Activated CD4-positive, alpha-beta T cell treated with anti-CD3 and anti-CD28 coated beads for 1 hour (primary cell): ENCODE measurements at places on chromosomes 1 and 21.
A peak's percentile ranks its signal among the peaks of the same experiment; 100 is the strongest.

DNA sequence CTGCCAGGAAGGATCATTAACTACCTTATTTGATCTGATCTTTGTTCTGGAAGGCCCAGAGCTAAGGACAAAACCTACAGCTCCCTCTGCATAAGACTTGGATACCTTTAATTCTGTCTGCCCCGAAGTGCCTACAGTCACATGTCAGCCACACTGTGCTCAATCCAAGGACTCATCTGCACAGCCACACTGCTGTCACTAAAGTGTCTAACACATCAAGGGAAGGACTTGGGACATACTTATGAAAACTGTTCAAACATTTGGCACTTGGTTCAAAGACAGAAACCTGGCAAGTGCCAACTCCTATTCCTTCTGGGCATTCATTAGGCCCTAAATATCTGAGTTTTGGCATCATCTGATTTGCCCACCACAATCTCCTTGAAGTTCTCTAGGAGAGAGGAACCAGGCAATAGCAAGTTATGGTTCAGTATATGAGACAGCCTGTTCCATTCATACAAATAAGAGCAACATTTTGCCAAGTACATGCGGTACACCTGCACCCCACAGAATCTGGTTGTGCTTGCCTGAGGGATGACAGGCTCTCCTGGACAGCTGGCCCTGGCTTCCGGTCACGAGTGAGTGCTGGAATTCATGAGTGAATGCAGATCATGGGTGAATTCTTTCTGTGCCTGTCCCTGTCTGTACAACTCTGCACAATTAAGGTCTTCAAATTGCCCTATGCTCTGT, 105.9 kb downstream of the KCNK1 start:
- DNase-seq = no peak

DNA sequence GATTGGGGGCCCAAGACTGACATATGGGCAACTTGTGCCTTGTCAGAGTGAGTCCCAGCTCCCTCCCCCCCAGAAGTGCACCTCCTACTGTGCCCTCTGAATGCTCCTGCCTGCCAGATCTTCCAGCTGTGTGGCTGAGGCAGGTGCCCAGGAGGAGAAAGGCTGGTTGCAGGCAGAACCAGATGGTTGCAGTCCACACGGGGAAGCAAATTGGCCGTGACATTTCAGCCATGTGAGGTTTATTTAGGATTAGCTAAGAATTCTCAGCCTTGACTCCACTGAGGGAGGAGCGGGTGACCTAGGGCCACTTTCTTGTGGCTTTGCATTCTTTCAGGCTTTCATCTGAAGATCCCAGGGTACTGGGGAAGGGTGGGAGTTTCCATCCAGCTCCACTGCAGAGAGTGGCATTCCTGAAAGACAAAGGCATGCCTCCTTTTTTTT, 33.8 kb downstream of the PEX14 start:
- DNase-seq = no peak

DNA sequence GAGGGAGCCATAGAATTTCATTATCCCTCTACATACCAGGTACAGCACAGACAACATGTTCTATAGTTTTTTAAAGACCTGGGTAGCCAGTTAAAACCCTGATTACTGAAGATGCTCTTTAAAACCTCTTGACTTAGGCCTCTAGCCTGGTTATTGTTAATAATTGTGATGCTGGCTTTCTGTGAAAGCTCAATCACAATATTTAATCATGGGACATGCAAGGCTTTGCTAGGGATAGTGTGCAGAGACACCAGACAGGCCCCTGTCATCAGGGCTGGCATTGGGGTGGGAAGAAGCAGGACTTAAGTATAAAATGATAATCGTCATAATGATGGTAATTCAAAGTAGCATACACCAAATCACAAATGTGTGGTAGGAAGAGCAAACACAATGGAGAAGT, 274.4 kb downstream of the PTBP2 start:
- no peak for DNase-seq

DNA sequence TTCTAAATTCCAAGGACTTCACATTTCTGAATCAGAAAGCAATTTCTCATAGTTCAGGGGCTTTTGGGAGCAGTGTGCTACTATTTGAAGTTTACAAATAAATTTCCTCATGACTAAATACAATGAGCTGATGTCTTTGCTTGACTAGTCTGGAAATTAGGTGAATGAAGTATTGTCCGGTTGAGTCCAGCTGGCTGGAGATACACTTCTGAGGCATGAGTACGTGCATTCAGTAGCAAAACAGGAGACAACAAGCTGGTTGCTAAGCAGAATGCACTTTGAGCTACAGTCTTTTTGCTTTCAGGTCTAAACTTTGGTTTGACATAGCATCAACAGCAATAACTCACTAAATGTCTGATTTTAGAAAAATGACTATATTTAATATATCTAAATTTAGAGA, 27.1 kb downstream of the ZNHIT6 start:
- DNase-seq = no peak

DNA sequence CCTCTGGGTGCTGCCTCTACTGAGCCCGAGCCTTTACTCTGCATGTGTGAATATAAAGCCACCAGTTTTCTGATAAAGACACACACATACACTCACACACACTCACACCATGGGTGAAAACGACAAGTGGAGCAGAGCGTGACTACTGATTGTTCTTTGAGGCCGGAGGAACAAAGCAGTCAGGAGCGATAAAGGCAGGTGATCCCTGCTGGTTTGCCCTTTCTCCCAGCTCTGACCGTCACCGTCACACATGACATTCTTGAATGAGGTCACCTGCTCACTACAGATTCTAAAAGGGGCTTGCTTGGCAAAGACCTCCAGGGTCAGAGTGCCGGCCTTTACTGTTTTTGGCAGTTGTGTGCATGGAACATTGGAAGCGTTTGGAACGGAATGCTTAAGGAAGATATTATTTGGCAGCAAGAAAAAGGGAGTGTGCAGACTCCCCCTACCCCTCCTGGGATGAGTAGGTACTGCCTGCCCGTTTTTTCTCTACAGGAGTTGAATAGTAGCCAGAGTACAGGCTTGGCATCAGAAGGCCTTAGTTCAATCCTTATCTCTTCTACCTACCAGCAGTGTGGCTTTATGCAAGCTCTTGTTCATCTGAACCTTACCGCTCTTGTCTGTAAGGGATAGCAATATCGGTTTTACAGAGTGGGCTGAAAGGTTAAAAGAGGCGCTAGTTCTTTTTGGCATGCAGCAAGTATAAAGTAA, 79.7 kb downstream of the PBX1 start:
- DNase-seq = no peak

DNA sequence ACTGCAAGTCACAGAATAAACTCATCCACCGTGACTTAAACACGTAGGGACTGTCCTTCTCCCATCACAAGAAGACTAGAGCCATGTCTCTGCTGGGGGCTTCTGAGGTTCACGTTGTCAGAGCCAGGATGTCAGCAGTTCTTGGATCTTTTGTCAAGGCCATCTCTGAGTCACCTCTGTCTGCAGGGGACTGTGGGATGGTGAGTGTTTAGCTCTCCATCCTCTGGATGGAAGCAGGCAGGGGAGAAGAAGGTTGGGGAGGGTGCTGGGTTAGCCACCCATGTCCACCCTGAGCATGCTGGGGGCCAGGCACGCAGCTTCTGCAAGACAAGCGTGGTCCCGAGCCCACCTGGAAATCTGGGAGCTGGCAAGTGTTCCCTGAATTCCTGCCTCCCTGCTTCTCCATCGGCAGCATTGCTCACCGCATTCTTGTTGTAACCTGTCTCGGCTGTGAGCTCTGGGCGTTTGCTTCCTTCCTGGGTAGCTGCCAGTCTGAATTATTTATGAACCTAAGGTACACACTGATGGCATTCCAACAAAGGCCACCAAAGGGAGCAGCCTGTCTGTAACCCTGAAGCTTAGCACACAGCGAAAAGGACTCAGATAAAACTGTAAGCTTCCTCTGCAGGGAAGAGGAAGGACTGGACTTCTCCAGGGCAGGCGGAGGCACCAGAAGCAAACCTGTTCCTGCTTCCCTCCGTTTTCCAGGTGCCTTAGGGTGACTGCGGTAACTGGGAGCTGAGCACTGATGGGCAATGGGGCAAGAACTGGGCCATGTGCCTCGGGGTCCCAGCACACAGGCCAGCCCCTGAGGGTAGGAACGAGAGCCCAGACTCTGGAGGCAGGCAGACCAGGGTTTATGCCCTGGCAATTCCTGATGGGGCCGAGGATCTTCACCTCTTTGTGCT, 88.6 kb downstream of the RIPK4 start:
- no peak for DNase-seq

- no peak for DNase-seq
Observed at GRCh38 chr1:81186261-81186660, 614.5 kb upstream of the ADGRL2 start.

GRCh38 chr1:192604979-192605620, 29.5 kb downstream of the RGS1 start:
- no peak for DNase-seq

GRCh38 chr1:44721485-44722361, 9.2 kb downstream of the RNU5D-1 start:
- DNase-seq = peak; percentile 58

GRCh38 chr1:230459465-230459864, 33.3 kb upstream of the PGBD5 start:
- DNase-seq = no peak

GRCh38 chr1:160951443-160952128, 3.0 kb downstream of the ITLN2 start:
- DNase-seq = peak; percentile 55

DNA sequence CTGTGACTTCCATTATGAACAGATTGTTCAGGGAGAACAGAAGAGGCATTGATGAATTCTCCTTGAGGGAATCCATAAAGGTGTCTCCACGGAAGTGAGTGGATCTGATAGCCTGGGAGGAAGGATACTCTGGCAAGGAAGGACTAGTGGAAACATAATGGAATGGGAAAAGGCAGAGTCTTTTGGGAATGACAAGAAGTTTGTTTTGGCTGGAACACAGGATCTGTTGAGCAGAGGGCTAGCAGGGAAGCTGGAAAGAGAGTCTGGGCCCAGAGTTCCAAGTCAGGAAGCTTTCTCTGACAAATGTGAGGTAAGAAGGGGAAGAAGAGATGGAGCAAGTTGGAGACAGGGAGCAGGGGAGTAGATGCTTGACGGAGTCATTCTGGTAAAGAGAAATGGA, 8.1 kb downstream of the ADAMTS5 start:
- DNase-seq = no peak

DNA sequence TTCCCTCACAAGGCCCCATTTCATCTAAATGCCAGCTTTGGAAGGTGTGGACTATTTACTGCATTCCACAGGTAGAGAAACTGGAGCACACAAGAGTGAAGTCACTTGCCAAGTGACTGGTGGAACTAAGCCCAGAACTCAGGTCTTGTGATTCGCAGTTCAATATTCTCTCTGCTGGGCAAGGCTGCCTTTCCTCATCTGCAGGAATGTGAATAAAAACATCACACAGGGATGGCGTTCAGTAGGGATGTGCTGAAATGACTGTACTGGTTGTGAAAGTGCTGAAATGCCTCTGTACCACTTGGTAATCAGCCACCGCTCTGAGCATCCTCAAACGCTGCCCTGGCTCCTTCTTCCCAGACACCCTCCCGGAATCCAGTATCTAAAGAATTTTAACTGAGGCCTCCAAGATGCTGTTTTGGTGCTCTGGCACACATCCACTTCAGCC, 145.6 kb downstream of the HIVEP3 start:
- no peak for DNase-seq

- no peak for DNase-seq
Observed at GRCh38 chr1:173477286-173478093, at the start of gene PRDX6. PRDX6 (plus strand) TSS chr1:173477335; CDS start chr1:173477398, 63 bp downstream.

GRCh38 chr1:178308438-178308837, 188.3 kb downstream of the CLEC20A start:
- no peak for DNase-seq
